Dermis microvascular lymphatic vessel endothelial cell (primary cell): ENCODE measurements at places on chromosomes 12 and 14.

DNA sequence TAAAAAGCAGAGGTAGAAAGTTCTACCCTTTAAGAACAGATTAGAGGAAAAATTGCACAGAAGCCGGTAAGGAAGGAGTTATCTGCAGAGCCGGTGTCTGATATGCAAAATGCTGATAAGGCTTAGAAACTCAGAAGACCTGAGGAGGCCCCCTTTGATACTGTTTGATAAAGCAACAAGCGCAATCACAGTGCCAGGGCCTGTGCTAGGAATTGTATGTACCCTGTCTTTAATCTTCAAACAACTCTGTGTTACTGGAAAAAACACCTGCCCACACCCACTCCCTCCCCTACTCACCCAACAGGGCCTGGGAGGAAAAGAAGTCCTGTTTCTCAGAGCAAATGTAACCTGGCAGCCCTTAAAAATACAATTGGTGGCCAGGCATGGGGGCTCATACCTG, 112.7 kb upstream of the FUT8 start:
- DNase-seq, result no peak

- DNase-seq, result no peak
Measured at GRCh38 chr14:100348784-100349685, 25.9 kb downstream of the SLC25A47 start.

DNA sequence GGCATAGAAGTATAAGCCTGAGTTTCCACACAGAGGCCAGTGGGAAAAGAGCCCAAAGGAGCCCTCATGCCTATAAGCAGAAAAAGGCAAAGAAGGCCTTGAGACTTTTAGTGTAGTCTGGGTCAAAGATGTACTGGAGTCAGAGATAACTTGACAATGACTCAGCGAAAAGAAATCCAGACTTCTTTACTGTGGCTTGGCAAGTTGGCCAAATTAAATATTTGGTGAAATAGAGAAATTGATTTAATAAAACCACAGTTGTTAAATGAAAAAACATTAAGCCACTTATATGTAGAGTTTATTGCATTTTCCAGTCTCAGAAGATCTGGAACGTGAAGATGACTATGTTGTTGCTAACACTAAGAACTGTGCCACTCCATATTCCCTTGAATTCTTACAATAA, 105.1 kb downstream of the TMTC3 start:
- peak; percentile 18 for DNase-seq

DNA sequence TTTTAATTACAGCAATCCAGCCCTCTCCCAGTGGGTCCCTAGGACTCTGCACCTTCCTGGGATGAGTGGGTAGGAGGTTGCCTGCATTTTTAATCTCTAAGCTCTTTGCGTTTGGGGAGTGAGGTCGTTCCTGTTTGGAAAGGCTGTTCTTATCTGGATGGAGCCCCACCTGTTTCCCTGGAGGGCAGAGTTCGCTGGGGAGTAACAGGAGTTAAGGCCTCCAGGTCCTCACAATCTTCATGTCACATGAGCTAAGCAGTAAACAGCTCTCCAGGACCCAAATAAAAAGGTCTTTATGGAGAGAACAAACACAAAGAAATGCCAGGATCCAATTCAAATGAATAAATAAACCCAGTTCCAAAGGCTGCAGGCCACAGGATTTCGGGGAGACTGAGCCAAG, 56.0 kb upstream of the RFLNA start:
- DNase-seq, result no peak

- DNase-seq, result no peak
Measured at GRCh38 chr12:111048991-111049390, 128.6 kb upstream of the MYL2 start.

- no peak for DNase-seq
Measured at GRCh38 chr12:9363145-9363544, 154.9 kb upstream of the PZP start.

DNA sequence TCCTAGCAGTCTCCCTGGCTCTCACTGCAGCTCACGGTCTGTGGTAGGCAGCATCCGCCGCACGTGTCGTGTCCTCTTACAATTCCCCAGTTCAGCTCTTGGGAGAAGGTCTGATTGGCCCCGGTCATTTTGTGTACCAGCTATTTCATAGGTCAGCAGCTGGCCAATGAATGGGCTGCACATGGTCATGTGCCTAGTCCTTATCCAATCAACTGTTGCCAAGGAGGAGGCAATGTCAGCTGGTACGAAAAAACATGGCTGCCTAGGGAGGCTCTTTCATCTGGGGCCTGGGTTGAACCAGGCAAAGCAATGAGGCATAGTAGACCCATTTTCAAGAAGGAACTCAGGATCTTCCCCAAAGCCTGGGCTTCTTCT, 46.1 kb downstream of the RNFT2 start:
- no peak for DNase-seq

DNA sequence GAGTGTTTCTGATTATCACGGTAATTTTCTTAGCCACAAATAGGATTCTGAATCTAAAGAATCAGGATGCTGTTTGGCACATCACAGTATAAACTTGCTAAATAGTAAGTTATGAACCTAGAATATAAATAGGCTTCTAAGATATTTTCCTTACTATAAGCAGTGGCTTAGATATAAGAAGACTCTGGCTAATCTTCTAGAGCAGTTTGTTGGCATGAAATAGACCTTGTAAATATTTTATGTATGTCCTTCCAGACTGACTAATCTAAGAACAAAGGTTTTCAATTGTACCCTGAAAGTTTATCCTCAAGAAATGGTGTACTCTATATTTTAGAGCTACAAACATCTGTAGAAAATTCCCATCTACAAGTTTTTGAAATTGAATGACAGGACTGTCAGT, 48.3 kb downstream of the LMNTD1 start:
- DNase-seq, result no peak

- DNase-seq, result no peak
Measured at GRCh38 chr12:47577206-47577989, 128.4 kb downstream of the RPAP3 start.

DNA sequence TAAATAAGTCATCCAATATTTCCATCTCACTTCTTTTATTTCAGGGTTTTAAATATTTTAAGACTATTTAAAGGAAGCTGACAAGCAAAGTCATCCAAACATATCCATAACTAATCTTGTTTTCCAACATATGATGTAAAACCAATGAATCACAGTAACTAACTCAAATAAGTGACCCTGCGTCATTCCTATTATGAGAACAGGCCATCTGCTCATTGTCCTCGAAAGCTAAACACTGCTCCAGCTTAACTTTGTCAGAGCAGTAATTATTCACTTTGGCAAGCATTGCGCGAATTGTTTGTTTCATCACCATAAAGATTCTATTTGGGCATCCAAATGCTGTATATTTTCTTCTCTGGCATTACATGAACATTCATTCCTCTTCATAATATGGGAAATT, 99.1 kb downstream of the CAPZA3 start:
- no peak for DNase-seq

GRCh38 chr12:120658286-120659150, 18.1 kb downstream of the CABP1 start:
- no peak for DNase-seq

DNA sequence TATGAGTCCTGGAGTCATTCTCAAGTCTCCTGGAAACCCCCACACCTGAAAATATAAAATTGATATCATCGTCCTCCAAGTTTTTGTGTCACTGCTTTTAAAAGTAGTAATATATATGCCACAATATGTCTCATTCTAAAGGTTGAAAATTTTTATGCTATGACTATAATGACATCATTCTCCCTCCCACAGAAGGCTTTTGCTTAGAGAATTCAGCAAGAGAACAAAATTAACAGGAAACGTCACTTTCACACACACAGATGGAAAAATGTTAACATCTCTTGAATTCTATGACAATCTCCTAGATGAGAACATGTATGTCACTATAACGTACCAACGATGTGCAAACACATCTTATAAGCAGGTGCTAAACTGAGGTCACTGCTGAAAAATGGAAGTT, 498.3 kb downstream of the FOXG1 start:
- no peak for DNase-seq

DNA sequence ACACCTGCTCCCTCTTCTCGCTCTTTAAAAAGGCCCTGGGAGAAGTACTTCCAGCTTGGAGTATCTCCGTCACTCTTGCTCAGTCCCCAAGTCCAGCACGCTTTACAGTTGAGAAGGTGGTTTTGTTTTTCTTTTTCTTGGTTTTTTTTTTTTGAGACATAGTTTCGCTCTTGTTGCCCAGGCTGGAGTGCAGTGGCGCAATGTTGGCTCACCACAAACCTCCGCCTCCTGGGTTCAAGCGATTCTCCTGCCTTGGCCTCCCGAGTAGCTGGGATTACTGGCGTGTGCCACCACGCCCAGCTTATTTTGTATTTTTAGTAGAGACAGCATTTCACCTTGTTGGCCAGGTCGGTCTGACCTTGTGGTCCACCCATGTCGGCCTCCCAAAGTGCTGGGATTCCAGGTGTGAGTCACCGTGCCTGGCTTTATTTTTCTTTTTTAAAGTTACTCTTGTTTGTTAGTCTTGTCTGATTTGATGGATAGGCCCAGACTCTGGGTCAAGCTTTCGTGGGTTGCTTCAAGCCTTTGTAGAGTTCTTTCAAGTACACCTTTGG, 1.9 kb downstream of the TDRD9 start:
- DNase-seq, result no peak

DNA sequence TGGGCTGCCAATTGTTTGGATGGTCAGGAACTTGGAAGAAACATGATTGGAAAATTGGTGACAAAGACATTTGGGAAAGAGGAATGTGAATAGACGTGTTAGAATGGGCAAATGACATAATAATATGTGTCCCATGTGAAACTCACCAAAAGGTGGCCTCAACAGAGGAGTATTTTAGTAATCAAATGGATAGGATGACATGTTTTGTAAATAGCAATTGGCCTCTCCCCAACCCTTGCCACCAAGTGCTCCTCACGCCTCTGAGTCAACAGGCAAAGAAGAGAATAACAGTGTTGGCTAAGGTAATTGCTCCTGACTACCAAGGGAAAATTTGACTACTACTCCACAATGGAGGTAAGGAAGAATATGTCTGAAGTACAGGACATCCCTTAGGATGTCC, 81.4 kb downstream of the ATXN7L3B start:
- DNase-seq, result no peak

- peak; percentile 85 for DNase-seq
Measured at GRCh38 chr12:20436316-20436715, 68.0 kb downstream of the PDE3A start.

GRCh38 chr12:120215357-120215735, 14.4 kb upstream of the RPLP0 start:
- DNase-seq, result no peak

DNA sequence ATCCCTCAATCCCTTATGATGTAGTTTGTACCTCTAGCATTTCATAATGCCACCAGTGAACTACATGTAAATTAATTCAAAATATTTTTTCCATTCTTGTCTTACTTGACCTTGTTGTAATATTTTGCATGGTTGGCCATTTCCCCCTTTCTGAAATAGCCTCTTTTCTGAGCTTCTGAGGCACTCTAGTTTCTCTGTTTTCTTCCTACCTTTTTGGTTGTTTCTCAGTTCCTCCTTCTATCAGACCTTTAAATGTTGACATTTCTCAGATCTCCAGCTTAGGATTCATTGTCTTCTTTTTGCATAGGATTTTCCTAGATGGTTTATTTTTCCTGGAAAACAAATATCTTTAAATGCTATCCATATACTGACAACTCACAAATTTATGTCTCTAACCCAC, 9.8 kb upstream of the RMST start:
- DNase-seq, result no peak

GRCh38 chr14:35934499-35934898, 108.4 kb downstream of the BRMS1L start:
- no peak for DNase-seq

- DNase-seq, result no peak
Measured at GRCh38 chr14:96616161-96616721, 114.1 kb downstream of the PAPOLA start.

- no peak for DNase-seq
Measured at GRCh38 chr14:59919570-59920377, at the start of gene LRRC9. Gene LRRC9 (plus strand): TSS chr14:59920144.

DNA sequence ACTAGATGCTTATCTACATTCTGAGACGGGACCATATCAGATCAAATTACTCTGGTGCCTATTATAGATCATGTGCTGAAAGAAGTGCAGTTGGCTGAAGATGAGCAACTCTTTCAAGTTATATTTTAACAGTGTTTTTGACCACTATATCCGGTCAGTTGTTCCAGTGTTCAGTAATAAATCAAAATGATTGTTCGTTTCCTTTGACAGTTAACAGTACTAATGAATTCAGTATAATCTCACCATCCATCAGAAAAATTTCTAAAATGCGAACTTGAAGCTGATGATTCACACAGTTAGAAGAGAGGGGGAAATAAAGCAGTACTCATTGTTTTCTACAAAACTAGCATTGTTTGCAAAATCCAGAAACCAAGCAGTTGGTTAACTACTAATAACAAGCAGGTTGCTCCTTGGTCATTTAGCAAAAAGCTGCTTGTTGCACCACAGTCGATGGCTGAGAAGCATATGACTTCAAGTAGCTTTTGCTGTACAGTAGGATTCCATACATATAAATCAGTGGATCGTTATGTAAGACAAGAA, 2.3 kb downstream of the RPS6KA5 start:
- peak; percentile 80 for DNase-seq
